GOT3 (cell line): ENCODE measurements at places on chromosomes 2 and 18.

DNA sequence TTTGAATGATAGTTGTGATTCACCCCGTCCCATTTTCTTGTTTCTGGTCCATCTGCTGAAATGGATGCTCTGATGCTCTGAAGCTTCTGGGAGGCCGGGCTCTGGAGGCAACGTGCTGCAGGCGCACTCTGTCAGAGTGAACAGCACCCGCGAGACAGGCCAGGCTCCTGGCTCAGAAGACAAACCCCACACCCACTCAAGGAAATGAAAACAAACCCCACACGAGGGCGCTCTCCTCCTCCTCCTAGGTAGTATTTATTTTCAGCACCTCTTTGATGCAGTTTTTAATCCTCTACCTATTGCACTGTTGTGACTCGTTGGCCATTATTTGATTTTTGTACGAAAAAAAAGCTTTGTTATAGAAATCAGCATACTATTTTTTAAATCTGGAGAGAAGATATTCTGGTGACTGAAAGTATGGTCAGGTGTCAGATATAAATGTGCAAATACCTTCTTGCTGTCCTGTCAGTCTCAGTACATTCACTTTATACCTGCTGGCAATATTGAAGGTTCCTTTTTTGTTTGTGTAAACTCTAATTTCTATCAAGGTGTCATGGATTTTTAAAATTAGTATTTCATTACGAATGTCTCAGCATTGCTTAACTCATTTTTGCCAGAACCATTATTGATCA is 10.3 kb upstream of the CHST10 start:
- DNase-seq: no peak

GRCh38 chr2:164694275-164694695 is 73.0 kb upstream of the GRB14 start:
- no peak for DNase-seq

GRCh38 chr2:168466834-168467565 is 10.9 kb downstream of the CERS6 start:
- no peak for DNase-seq

DNA sequence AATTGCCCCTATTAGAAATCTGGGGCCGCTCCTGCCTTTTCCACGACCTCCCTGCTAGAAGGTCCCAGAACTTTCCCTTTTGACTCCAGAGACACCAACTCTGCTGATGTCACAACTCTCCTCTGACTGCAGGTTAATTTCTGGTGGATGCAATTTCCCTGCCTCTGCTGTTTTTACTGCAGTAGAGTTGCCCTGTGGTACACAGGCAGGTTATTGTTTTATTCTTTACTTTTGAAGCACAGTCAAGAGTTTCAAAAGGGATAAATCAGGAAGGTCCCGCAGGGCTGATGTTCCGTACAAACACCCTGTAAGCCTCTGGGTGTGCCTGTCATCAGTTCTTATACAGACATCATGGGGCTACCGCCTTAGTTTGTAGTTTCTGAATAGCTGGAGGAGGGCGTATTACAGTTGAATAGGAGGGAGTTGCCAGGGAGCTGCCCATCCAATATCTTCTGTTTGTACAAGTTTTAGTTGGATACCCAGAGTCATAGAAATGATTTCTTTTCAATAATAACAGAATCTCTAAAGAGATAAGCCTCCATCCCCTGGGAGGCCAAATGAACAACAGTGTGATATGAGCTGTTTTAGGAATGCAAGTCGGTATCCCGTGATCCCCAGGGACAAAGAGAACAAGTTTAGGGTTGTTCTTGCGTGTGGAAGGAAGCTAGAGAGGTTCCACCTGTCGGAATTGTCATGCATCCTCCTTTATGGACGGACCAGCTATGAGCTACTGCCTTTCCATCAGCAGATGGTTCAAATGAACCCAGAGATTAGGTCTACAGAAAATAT is 108.4 kb upstream of the COPS8 start:
- no peak for DNase-seq

DNA sequence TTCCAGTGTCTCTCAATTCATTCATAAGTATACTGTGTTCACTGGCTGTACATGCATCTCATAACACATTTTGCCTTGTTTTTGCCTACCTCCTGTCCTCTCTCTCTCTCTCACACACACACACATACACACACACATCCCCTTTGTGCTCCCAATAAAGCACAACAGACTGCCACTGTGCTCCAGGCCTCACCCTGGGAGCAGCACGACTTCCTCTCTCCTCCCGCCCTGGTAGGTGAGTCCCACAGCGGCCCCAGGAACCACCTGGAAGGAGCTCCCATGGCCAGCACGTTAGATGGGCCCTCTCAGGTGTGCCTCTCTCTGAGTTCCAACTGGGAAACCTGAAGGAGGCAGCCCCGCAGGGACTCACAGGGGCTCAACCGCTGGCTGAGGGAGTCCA is 65.4 kb downstream of the MARCHF4 start:
- no peak for DNase-seq

DNA sequence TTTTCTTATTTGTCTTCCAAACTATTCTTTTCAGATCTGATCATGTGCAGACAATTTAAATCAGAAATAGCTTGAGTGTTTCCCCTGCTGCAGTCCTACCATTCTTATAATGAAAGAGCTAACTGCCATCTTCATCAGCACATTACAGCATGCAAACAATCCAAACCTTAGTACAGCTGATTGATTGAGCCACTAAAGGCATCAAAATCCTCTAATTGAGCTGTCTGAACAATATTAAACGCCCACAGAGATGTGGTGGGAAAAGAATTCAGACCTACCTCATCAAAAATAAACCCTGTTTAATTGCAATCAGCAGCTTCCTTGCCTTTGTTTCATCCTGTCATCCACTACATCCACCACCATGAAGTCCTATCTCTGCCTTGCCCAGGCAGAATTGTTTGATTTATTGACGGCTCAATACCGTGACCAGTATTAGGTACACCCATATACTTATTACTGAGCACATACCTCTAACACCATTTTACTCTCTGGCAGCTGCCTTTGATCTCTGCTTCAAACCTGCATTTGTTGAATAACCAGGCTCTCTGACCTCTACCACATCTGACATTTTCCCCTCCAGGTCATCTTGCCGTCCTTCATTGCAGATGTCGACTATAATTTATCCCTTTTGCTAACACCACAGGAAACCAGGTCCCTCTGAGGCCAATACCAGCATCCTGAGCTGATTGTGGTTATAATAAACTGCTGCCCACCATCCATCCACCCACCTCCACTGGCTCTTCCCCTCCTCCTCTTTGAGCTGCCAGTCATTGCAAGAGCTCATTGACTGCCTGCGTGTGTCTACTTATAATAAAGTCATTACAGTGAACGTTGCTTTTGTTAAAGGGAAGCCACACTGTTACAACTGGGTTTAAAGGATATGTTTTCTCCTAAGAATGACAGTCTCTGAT is 78.5 kb downstream of the RBM43 start:
- no peak for DNase-seq

DNA sequence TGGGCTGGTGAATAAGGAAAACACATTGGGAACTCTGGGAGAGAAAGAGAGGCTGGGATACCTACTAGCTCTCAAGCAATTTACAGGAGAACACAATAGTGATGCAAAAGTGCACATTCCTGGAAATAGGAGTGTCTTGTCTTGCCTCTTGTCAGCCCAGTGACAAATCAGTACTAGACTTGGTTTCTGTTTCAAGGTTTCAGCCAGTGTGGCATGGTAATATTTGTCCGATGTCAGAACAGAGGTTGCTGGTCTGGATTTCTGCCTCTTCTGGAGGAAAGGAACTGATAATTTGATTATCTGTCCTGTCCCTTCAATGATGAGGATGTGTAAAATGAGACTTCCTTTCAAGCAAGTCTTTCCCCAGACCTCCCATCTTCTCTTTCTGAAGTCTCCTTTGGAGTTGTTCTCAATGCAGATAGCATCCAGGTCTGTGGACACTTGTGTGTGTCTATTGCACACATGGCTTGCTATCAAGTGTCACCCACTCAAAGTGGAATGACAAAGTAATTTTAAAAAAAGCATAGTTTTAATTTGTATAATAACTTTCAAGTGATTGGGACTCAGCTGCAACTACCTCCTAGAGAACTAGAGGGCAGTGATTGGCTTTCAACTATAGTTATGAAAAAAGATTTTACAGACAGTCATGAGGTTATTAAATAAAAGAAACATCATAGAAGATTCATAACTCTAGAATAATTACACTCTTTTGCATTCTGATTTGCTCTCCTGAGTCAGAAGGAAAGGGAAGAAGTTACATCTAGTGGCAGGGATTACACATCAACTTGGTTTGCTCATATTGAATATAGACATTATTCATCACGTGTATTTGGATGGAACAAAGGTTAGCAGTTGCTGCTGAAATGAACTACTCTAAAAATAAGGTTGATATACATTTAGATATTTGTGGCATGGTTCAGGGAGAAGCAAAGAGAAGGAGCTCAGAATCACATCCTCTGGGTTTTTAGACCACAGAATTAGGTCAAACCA is 4.5 kb downstream of the GPR39 start:
- DNase-seq: no peak

- DNase-seq: no peak
Observed at GRCh38 chr2:6723865-6724604, 141.7 kb downstream of the CMPK2 start.

DNA sequence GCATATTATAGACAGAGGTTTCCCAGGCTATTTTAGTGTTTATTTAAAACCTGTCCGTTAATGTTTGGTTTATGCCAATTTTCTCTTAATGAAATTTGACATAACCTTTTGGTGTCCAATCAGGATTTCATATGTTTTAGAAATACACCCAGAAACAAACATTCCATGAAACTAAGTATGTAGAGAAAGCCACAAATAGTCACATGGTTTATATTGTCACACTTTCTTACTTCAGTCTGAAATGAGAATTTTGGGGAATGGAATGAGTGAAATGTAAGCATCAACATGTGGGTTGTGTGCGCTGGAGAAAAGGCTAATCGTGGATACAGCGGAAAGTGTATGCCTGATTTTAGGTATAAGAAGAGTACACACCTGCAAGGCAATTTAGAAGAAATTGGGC is 277.0 kb upstream of the RAB12 start:
- no peak for DNase-seq

DNA sequence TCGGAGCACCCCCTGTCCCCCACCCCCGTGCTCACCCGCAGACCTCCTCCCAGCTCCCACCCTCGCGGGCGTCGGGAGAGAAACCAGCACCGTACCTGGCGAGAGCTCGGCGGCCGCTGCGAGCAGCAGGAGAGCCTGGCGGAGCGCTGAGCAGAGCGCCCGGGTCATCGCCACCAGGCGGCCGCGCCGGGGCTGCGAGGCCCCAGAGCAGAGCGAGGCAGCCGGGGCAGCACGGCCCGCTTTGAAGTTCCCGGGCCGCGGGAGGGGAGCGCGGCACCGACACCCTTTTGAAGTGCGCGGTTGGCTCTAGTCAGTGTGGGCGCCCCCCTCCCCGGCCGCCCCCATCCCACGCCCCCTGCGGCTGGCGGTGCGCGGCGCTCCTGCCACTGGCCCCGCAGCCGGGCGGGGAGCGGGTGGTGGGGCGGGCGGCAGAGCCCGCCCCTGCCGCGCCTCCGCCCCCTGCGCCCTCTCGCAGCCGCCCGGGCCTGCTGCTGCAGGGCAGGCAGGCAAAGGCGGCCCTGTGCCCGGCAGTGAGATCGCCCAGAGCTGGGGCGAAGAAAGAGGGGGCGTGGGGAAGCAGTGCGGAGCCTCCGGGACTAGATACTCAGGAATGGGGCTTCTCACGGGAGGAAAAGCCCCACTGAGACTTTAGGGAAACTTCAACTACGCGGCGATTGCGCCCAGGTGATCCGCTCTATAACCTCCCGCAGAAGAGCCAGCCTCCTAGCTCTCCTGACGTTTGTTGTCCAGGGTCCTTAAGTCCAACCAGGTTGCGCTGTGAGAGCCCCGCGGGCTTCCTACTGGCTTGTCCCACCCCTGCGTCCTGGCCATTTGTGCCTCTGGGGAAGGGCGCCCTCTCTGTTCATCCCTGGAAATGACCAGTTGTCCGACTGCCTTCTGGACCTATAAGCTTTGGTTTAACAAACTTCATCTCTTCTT is at the start of gene ACVR1C:
ACVR1C (minus strand) TSS at position 388 of the 939 bp plus-strand sequence; CDS start at position 168, 220 bp downstream.
- no peak for DNase-seq
